Activated naive CD8-positive, alpha-beta T cell treated with anti-CD3 and anti-CD28 coated beads for 36 hours (primary cell): ENCODE measurements at places on chromosomes 6 and 20. TPM values are rescaled to one million over a fixed set of nuclear protein-coding genes. Genes with fewer than 3 reads are reported as not detected.
A peak's percentile ranks its signal among the peaks of the same experiment; 100 is the strongest.

DNA sequence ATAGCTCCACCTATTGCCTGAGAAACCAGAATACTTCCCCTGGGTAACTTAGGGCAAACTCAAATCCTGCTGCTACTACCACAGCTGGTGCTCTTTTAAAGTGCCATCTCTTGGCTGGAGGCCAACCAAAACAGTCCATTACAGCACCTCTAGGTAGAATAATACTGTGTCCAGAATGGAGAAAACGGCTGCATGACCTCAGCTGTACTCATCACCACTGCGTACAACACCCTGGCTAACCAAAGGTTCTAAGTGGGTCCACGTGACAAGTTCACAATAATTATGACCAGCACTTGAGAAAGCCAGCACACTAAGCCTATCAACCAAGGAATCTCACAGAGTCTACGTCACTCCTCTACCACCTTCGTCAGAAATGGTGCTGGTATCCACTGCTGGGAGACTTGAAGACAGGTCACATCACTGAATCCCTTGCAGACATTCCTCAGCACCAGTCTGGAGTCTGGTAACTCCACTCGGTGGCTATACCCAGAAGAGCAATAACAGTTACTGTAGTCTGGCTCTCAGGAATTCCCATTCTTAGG, 40.9 kb upstream of the PKIB start:
- no peak overlapping the region for H3K27ac ChIP-seq
- H3K36me3 ChIP-seq, result no peaks in the 10 kb centered on the region
- peaks cover 3% of the 10 kb centered on the region for H3K27me3 ChIP-seq
- DNase-seq, result no peak
- no peak overlapping the region for H3K4me3 ChIP-seq
- peaks cover 5% of the 10 kb centered on the region for H3K4me1 ChIP-seq

GRCh38 chr6:137299681-137300080, 80.5 kb upstream of the IFNGR1 start:
- DNase-seq, result no peak
- H3K4me1 ChIP-seq, result no peaks in the 10 kb centered on the region
- no peak overlapping the region for H3K27ac ChIP-seq
- H3K36me3 ChIP-seq, result no peaks in the 10 kb centered on the region
- no peaks in the 10 kb centered on the region for H3K27me3 ChIP-seq

DNA sequence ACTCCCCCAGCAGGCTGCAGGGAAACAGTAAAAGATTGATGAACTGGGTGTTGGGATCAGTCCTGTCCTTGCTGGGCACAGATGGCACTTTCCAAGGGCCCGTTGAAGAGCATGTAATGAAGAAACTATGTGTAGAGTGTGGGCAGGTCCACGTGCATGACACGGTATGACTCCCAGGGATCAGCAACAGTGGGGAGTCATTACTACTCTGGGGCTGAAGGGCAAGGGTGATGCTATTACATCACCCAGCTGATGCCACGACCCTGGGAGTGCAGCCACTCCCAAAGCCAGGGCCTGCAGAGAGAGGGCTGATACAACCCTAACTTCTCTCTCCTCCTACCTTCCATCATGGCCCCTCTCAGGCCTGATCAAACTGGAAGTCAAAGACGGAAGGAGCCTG, 20.1 kb downstream of the KCNK17 start:
- H3K4me1 ChIP-seq, result no peaks in the 10 kb centered on the region
- no peak overlapping the region for H3K27ac ChIP-seq
- no peaks in the 10 kb centered on the region for H3K36me3 ChIP-seq
- H3K4me3 ChIP-seq, result no peak overlapping the region
- peaks cover 5% of the 10 kb centered on the region for H3K27me3 ChIP-seq

DNA sequence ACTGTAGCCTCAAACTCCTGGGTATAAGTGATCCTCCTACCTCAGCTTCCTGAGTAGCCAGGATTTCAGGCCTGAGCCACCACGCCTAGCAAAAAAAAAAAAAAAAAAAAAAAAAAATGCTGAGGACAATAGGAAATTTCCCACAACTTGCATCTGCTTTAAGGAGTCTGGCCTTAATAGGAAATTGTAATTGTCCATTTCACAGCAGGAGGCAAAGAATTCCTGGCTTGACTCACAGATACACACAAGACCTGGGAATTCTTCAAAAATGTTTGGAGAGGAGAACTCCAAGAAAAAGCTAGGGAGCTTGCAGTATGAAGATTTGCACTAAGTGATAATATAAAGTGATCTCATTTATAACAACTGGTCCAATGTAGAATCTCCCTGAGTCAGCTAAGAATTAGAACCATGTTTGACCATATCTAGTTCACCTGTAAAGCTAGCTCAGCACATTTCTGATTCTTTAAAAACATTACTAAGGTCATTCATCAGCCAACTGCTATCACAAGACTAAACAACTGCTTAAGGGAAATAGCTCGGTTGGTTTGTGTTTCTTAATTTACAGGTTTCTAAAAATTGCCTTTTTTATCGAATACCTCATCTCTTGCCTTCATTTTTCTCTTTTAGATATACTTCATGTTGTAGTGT, 80.2 kb upstream of the SLC2A12 start:
- no peak overlapping the region for H3K27ac ChIP-seq
- H3K4me3 ChIP-seq, result no peak overlapping the region
- H3K27me3 ChIP-seq, result peaks cover 4% of the 10 kb centered on the region

GRCh38 chr6:105326216-105326615, 76.7 kb downstream of the PREP start:
- DNase-seq, result no peak
- no peaks in the 10 kb centered on the region for H3K4me1 ChIP-seq
- peaks cover 30% of the 10 kb centered on the region for H3K36me3 ChIP-seq

DNA sequence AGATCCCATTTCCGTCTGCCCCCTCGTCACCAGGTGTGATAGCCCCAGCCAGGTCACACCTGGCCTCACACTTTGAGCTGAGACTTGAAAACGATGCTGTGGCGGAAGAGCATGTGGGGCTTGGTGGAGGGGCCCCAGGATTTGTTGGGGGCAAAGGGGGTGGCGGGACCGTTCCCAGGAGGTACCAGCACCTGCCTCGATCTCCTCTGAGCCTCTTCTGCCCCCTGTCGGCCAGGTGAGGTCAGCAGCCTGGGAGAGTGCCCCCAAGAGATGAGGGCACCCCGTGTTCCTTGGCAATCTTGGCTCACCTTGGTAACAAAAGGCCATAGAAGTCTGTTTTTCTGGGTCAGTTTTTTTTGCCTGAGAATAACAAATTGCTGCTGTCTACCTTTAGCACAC, 25.4 kb downstream of the SPATA2 start:
- no peak overlapping the region for H3K27ac ChIP-seq
- no peak for DNase-seq
- peaks cover 3% of the 10 kb centered on the region for H3K36me3 ChIP-seq
- no peak overlapping the region for H3K4me3 ChIP-seq
- no peaks in the 10 kb centered on the region for H3K27me3 ChIP-seq

- DNase-seq, result peak; percentile 82
- peak within 1 kb of the TSS; percentile 94 for H3K4me3 ChIP-seq
- peak within 1 kb of the TSS; percentile 90 for H3K27ac ChIP-seq
Measured at GRCh38 chr20:25247956-25248785, at the start of gene PYGB. Gene PYGB, plus strand, starts transcription at chr20:25248085. Its CDS starts 94 bp downstream, at chr20:25248179.

GRCh38 chr6:52157301-52157941, 28.8 kb upstream of the IL17A start:
- peaks cover 16% of the 10 kb centered on the region for H3K36me3 ChIP-seq
- H3K4me1 ChIP-seq, result peaks cover 48% of the 10 kb centered on the region
- no peak overlapping the region for H3K4me3 ChIP-seq
- peak overlapping the region; percentile 40 for H3K27ac ChIP-seq
- DNase-seq, result peak; percentile 4

GRCh38 chr6:30219244-30219643, 6.0 kb upstream of the TRIM26 start:
- H3K27me3 ChIP-seq, result no peaks in the 10 kb centered on the region
- H3K36me3 ChIP-seq, result peaks cover 10% of the 10 kb centered on the region
- DNase-seq, result peak; percentile 46
- H3K27ac ChIP-seq, result no peak overlapping the region
- H3K4me1 ChIP-seq, result peaks cover 15% of the 10 kb centered on the region

- no peak overlapping the region for H3K27ac ChIP-seq
- H3K4me1 ChIP-seq, result no peaks in the 10 kb centered on the region
- H3K27me3 ChIP-seq, result peaks cover 10% of the 10 kb centered on the region
- no peak overlapping the region for H3K4me3 ChIP-seq
- no peak for DNase-seq
Measured at GRCh38 chr20:48273843-48274242, 488.6 kb upstream of the SULF2 start.

DNA sequence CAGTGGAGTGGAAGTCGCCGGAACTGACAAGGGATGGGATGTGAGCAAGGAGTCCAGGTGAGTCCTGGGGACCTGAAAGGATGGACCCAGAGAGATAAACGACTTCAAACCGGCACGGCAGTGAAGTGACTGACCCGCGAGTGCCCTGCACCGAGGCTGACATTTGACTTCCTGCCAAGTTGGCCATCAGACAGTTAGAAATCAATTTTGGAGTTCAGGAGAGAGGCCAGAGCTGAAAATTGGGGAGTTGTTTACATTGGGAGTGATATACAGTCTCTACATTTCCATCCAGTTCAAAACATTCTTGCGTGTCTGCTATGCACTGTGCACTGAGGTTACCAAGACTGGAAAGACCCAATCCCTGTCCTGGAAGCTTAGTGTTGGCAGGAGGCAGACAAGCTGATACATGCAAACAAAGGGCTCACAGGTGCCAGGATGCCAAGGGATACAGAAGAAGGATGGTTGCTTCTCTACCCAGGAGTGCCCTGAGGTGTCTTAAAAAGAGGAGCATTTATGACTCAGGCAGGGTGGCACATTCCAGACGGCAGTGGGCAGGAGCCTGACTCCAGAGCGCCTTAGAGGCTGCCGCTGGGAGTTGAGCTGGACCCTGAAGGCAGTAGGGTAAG, 186.6 kb downstream of the MTHFD1L start:
- H3K4me1 ChIP-seq, result peaks cover 12% of the 10 kb centered on the region
- H3K27me3 ChIP-seq, result no peaks in the 10 kb centered on the region
- peak overlapping the region; percentile 54 for H3K27ac ChIP-seq
- no peak for DNase-seq

GRCh38 chr6:155955038-155955437, 499.4 kb upstream of the NOX3 start:
- H3K4me1 ChIP-seq, result peaks cover 3% of the 10 kb centered on the region
- peaks cover 7% of the 10 kb centered on the region for H3K27me3 ChIP-seq
- H3K27ac ChIP-seq, result no peak overlapping the region
- no peaks in the 10 kb centered on the region for H3K36me3 ChIP-seq
- no peak overlapping the region for H3K4me3 ChIP-seq

- H3K27ac ChIP-seq, result no peak overlapping the region
- no peaks in the 10 kb centered on the region for H3K27me3 ChIP-seq
- peaks cover 43% of the 10 kb centered on the region for H3K4me1 ChIP-seq
Measured at GRCh38 chr6:149035766-149036165, 281.7 kb upstream of the TAB2 start.

GRCh38 chr6:9360881-9361280, 925.5 kb upstream of the SLC35B3 start:
- H3K4me1 ChIP-seq, result no peaks in the 10 kb centered on the region
- no peak for DNase-seq
- H3K4me3 ChIP-seq, result no peak overlapping the region
- H3K36me3 ChIP-seq, result no peaks in the 10 kb centered on the region
- no peaks in the 10 kb centered on the region for H3K27me3 ChIP-seq

DNA sequence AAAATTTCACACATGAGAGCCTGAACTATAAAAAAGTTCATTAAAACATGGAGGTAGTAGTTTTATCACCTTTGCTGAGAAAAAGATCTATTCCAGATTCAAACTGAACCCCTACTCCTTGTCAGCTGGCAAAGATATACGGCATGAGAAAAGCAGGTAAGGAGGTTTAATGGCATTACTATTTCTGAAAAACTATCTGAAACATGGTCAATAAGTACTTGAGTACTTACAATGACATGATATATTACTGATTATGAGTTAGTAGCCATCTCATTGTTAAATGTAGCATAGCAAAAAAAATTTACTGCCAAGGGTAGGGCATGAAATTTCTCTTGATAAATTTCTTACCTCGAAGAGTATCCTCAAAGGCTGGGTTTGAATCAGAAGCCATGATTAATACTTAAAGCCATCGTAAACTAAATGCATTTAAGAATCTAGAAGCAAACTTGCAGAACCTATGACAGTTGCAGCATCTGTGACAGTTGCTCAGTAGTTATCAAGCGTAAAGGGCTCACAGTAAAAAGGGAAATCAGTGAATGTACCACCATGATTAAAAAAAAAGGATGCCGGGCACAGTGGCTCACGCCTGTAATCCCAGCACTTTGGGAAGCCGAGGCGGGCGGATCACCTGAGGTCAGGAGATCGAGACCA, 8.7 kb downstream of the SLC17A5 start:
- peaks cover 7% of the 10 kb centered on the region for H3K4me1 ChIP-seq
- peaks cover 3% of the 10 kb centered on the region for H3K36me3 ChIP-seq
- peak overlapping the region; percentile 80 for H3K4me3 ChIP-seq
- H3K27me3 ChIP-seq, result no peaks in the 10 kb centered on the region
- H3K27ac ChIP-seq, result no peak overlapping the region

GRCh38 chr20:47887477-47888080, 102.3 kb upstream of the SULF2 start:
- no peak overlapping the region for H3K27ac ChIP-seq
- H3K27me3 ChIP-seq, result no peaks in the 10 kb centered on the region
- no peak for DNase-seq
- H3K4me3 ChIP-seq, result no peak overlapping the region

DNA sequence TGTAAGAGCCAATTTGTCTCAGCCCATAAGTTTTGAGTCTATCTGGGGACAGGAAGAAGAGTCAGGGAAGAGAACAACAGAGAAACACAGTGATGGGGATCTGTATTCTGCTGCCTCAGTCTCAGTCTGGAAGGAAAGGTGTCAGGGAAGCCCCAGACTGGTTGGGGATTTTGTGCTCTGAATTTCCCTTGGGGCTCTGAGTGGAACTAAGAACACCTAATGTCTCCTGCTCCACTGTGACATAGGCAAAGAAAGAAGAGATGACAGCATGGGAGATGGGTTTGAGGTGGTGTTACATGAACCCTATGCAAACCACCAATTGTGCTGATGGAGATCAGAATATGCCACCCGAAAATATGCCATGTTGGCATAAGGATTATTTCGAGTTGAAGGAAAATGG, 139.5 kb upstream of the MYLIP start:
- no peaks in the 10 kb centered on the region for H3K36me3 ChIP-seq
- no peak for DNase-seq
- H3K4me1 ChIP-seq, result peaks cover 7% of the 10 kb centered on the region
- no peaks in the 10 kb centered on the region for H3K27me3 ChIP-seq

DNA sequence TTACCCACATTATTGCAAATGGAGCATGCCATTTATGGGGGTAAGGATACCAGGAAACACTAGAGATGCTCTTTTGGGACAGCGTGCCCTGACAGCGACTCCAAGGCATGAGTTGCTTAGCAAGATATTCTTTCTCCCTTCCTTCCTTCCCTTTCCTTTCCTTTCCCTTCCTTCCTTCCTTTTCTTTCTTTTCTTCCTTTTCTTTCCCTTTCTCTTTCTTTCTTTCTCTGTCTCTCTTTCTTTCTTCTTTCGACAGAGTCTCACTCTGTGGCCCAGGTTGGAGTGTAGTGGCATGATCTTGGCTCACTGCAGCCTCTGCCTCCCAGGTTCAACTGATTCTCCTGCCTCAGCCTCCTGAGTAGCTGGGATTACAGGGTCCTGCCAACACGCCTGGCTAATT, 3.3 kb downstream of the MUCL3 start:
- no peak overlapping the region for H3K4me3 ChIP-seq
- no peaks in the 10 kb centered on the region for H3K4me1 ChIP-seq
- no peak overlapping the region for H3K27ac ChIP-seq
- H3K36me3 ChIP-seq, result peaks cover 6% of the 10 kb centered on the region
- peaks cover 52% of the 10 kb centered on the region for H3K27me3 ChIP-seq
- DNase-seq, result no peak

Gene WFDC2
- total RNA-seq, result 0.98 TPM

Gene TUBB2B
- 0.25 TPM for total RNA-seq

Gene PHACTR3
- not detected for total RNA-seq

Gene LY6G6D
- not detected for total RNA-seq

Gene FAM209B
- not detected for total RNA-seq

Gene ADGRG6
- 1.5 TPM for total RNA-seq

Gene LAMA4
- not detected for total RNA-seq

Gene PRDM1
- 13.1 TPM for total RNA-seq

Gene STX11
- total RNA-seq, result 39.0 TPM

Gene SLC2A10
- 0.06 TPM for total RNA-seq

Gene LST1
- total RNA-seq, result 29.1 TPM
